ENCODE measurements at places on chromosomes 1 and 21.
A peak's percentile ranks its signal among the peaks of the same experiment; 100 is the strongest.

DNA sequence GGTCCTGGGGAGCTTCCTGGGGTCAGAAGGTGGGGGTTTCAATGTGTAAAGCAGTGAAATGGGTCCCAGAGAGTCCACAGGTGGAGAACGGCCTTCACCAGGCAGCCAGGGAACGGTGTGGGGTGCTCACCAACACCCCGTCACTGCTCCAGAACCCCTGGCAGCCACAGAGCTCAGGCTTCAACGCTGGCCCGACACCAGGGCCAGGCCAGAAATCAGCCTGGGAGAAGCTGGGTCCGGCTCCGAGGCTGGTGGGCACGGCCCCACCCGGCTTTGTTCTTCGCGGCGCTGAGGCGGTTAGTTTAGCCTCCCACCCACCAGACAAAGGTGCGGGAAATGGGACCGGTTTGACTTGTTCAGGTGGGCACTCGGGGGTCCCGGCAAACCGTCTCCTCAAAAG lies 24.8 kb upstream of the C1orf159 start:
- DNase-seq = no peak

DNA sequence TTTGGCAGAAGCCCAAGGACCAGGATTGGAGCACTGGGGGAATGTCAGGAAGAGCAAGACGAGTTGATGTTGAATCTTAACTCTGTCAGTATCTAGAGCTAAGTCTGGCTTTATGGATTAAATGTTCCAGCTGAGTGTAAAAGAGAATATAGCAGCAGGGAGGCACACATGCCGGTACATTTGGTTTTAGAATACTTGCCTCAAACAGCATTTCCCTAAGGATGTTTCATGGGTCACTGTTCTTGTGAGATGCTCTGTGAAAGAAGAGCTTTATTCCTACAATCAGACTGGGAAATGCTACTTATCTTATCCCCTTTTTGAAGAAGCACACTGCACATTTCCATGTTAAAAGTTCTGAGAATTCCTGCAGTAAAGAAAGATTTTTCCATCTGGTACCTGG lies 440.3 kb upstream of the B3GALT2 start:
- DNase-seq = no peak

- no peak for DNase-seq
Measured at GRCh38 chr1:13828454-13829151, 128.6 kb downstream of the PRDM2 start.

- DNase-seq = no peak
Measured at GRCh38 chr21:41600116-41600515, 92.2 kb upstream of the TMPRSS2 start.

DNA sequence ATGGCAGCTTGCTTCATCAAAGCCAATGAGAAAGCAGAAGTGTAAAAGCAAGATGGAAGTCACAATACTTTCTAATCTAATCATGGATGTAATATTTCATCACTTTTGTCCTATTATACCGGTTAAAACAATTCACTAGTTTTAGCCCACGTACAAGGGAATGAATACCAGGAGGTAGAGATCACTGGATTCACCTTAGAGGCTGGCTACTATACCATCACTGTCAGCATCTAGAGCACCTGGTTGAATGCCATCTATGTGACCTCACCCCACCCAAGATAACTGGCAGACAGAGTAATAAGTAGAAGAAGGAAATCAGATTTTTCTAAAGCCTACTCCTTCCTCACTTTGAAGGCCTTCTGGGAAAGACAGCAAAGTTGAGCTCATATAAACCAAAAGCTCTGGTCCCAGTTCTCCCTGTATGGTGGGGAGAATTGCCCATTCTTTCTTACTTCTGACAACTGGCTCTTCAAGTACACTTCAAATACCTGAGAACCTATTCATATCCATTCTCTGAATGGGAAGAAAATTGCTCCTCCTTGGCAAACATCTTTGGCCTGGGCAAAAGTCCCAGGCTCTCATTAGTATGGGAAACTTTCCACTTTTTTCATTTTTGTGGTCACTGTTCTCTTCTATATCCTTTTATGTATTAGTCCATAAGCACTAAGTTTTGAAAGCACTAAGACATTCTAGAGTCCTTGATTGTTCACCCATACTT lies 24.8 kb downstream of the HSD3B1 start:
- DNase-seq = no peak

DNA sequence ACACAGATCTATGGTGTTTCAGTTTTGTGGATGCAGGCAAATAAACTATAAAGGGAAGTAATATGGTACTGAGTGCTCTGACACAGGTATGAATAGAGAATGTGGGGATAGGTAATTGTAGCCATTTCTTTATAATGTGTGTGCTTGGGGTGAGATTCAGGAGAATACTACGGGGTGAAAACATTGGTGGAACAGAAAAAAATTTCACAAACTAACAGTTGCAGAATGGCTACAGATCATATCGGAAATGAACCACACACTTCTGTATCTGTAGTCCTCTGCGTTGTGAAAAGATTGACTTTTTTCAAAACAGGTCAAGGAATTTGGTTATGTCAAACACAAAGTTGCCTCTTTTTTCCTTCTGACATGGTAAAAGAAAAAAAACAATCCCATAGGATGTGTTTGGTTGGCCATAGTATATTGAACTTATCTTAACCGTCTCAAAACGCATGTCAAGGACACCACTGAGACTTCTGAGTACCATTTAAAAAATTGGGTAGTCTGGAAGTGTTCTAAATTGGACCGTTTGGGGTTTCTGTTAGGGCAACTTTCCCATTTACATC lies 1.1 kb upstream of the CDC73 start:
- no peak for DNase-seq

DNA sequence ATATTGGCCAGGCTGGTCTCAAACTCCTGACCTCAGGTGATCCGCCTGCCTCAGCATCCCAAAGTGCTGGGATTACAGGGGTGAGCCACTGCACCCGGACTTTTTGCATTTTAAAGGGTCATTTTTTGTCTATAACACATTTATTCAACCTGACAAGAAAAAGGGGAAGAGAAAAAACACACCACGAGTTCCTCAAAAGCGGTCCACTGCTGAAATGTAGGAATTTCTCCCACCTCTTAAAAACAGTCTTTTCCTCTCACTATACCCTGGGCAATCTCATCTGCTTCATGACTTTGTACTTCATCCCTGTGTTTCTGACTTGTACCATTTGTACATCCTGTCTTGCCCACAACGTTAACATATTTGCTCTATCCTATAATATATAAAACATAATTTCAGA lies 413.3 kb upstream of the PTBP2 start:
- no peak for DNase-seq

DNA sequence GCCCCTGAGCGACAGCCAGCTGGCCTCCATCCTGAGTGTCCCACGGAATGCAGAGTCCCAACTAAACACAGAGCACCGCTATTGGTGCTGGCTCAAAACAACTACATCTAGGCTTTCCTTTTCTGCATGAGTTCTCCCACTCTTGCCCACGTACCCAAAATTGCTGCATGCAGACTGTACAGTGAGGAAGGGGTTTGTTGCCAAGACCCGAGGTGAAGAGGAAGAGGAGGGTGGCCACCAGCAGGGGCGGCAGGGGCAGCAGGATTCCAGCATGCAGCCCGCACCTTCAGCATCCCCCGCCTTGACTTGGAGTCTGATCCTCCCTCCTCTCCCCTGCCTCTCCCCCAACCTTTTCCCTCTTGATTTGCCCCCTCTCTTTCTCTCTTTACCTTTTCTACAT lies 8.0 kb downstream of the S100A9 start:
- DNase-seq = no peak

- DNase-seq = peak; percentile 20
Measured at GRCh38 chr1:60936163-60936562, 146.2 kb upstream of the NFIA start.

GRCh38 chr1:205809942-205810345 lies 3.1 kb downstream of the SLC41A1 start:
- no peak for DNase-seq

DNA sequence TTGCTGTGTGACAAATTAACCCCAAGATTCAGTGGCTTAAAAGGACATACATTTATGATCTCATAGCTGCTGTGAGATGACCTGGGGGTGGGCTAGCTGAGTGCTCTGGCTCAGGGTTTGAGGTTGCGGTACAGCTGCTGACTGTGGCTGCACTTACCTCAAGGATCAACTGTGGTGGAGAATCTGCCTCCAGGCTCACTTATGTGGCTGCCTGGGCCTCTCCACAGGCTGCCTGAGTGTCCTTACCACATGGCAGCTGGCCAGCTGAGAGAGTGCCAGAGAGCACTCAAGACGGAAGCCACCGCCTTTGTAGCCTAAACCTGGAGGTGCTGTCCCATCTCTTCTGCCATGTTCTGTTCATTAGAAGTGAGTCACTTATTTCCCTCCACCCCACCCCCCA lies 5.7 kb downstream of the LRRC71 start:
- DNase-seq = no peak

- DNase-seq = no peak
Measured at GRCh38 chr1:3688356-3689137, 36.2 kb downstream of the TP73 start.

DNA sequence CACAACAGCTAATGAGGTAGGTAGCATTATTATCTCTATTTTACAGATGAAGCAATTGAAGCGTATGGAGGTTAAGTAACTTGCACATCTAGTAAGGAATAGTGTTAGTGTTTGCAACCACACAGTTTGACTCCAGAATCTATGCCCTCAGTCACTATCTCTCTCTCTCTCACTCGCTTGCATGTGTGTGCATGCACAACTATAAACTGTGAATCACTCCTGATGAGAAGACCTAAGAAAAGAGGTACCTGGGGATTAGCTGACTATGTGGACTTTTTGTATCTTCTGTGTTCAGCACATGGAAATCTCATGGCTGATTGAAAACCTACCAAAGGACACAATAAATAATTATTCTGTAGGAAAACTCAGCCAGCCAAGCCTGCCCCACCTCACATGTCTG lies 295.5 kb downstream of the BRINP2 start:
- DNase-seq = no peak

GRCh38 chr1:193141804-193142203 lies 20.0 kb downstream of the CDC73 start:
- DNase-seq = no peak

DNA sequence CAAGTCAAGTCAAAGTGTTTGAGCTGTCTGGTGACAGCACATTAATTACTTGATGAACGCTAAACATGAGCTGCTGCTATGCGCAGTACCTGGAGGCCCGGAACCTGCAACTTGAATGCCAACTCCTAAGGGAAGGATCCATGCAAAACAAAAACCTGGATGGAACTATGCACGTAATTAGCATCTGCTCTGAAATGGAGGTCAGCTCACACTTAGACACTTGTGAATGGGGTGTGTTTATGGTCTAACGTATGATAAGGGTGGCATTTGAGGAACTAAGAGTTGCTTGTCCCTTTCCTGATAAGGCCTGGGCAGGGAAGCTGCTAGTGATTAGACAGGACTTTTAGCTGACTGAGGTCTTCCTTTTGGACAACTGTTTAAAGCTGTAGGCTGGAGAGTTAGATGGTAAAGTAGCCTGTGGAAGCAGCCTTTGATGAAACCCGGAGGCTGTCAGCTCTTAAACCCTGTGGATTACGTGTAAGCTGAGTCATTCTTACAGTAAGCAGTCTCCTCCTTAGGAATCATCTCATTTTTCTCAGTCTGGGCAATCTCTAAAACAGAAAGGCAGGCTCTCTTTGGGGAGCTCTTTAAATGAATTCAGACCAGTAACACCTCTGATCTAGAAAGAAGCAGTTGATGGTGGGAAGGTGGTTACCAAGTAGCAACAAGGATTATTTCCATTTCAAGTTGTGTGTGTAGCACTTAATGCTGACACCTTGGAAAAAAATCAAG lies 6.8 kb downstream of the TENT5C start:
- DNase-seq = no peak

GRCh38 chr1:26181586-26182382 lies 4.5 kb downstream of the CNKSR1 start:
- DNase-seq = no peak

GRCh38 chr1:97926017-97926708 lies 5.3 kb upstream of the DPYD start:
- no peak for DNase-seq

DNA sequence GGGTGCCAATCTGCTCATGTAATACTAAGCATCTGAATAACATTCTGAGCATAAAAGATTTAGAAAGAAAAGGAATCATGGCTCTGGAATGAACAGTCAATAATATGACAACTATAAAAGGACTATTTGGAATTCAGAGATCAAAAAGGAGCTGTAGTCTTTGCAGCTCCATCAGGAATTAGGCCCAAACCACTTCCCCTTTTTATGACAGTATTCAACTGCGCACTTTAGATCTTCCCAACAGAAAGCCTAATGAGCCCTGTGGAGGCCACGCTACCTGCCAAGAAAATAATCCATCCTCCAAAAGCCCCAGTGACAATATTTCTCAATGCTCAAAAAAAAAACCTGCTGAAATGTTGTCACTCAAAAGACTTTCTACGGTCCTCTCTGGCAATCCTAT lies 163.2 kb downstream of the SNX7 start:
- no peak for DNase-seq

DNA sequence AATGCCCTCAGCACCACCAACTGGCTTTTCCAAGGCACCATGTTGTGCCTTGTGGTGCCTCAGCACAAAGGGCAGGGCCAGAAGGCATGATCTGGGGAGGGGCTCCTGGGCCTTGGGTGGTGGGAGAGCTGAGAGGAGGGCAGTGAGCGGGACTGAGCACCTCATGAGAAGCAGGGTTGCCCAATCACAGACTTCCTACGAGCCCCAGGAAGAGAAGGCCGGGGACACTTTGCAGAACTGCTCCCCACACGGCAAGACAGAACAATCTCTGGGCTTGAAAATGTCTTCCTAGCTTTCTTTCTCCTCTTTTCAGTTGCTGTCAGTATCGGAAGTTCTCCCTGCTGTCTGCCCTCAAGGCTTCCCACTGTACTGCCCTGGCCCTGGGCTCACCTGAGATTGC lies 6.8 kb downstream of the KCNJ10 start:
- DNase-seq = no peak

DNA sequence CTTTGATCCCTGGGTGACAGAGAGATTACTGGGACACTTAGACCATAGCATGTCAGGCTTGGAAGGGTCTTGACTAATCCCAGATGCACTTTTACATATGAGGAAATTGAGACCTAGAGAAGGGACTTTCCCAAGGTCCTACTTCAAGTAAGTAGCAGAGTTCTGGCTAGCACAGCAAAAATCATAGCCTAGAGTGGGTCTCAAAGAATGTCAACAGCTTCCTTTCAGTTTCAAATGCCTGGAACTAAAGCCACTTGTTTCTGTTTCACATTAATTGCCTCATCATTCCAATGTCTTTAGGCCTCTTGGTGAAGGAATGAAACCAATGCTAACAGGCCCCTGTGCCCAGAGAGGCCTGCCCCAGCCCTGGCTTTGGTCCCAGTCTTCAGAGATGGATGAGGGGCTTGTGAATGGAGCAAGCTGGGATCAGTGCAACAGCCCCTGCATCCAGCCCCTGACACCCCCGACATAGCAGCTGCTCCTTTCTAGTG lies 26.6 kb downstream of the ATF3 start:
- DNase-seq = no peak

GRCh38 chr1:153565529-153566374 lies at the start of gene S100A2:
Gene S100A2 (minus strand): TSS chr1:153565844. CDS start chr1:153563877, 1,967 bp downstream.
- DNase-seq = peak; percentile 84

- no peak for DNase-seq
Measured at GRCh38 chr1:10675813-10676212, 120.6 kb downstream of the CASZ1 start.

DNA sequence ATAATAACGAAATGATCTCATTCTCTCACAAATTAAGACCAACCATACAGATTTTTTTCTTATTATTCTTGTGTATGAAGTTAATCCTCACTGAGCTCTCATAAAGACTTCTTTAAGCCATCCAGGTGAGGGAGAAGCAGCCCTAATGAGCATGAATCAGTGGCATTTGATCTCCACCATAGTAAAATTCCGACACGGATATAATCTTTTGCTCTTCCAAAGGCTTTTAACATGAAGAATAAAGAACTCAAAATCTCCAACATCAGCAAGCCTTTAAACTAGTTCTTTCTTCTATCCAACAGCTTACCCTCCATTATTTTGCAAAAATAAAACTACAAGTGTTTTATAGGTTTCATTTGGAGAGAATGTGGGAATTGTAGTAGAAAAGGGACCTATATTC lies 714.7 kb upstream of the NEGR1 start:
- no peak for DNase-seq

Data from COLO829 (cell line).